Upper lobe of left lung (tissue), 6 donors: ENCODE measurements at places on chromosomes 16 and 17. TPM values are rescaled to one million over a fixed set of nuclear protein-coding genes. Genes with fewer than 3 reads are reported as not detected.

The OTOP2 gene
- not detected for total RNA-seq

The PRSS36 gene
- total RNA-seq, result 4.0 TPM

The TBC1D26 gene
- total RNA-seq, result not detected

The CDRT15L2 gene
- total RNA-seq, result not detected

GRCh38 chr16:57531253-57531575 is 5.2 kb downstream of the CCDC102A start:
- no peak for DNase-seq

DNA sequence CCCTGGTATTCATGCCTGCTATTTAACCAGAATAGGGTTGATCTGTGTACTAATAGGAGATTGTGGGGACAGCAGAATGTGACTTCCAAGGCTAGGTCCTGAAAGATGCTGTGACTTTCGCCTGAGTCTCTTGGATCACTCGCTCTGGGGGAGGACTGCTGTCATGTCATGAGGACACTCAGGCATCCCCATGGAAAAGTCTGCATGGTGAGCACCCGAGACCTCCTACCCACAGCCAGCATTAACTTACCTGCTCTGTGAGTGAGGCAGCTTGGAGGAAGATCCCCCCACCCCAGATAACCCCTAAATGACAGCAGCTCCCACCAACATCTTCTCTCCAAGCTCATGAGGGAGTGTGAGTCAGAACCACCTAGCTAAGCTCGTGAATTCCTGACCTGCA is 30.3 kb upstream of the C16orf78 start:
- no peak for DNase-seq

DNA sequence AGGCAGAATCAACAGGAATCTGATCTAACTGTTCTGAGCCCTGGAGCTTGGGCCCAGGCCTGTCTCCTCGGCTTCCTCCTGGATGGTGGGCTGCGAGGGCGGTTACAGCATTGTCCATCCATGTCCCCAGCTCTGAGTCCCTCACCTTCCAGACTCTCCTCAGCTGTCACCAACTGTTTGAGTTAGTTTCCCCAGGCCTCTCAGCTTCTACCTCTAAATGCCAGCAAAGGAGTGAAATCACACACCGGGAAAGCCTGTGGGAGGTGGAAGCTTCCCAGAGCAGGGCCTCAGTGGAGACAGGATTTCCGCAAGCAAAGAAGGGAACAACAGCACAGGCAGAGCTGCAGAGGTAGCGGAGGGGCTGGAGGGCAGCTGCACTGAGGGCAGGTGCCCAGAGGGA is 9.4 kb upstream of the PRPSAP2 start:
- DNase-seq, result no peak

GRCh38 chr17:39639566-39640458 is 2.9 kb downstream of the STARD3 start:
- DNase-seq, result no peak

GRCh38 chr16:82177555-82177954 is 7.5 kb upstream of the MPHOSPH6 start:
- DNase-seq, result no peak

GRCh38 chr16:24850289-24850938 is 4.7 kb downstream of the SLC5A11 start:
- no peak for DNase-seq

GRCh38 chr17:39175695-39176093 is 9.7 kb upstream of the ARL5C start:
- no peak for DNase-seq

GRCh38 chr16:53290520-53290919 is 143.8 kb upstream of the RBL2 start:
- no peak for DNase-seq

- DNase-seq, result no peak
Measured at GRCh38 chr16:80614908-80615671, 74.3 kb downstream of the DYNLRB2 start.

GRCh38 chr17:49775546-49776260 is 11.8 kb upstream of the FAM117A start:
- no peak for DNase-seq

DNA sequence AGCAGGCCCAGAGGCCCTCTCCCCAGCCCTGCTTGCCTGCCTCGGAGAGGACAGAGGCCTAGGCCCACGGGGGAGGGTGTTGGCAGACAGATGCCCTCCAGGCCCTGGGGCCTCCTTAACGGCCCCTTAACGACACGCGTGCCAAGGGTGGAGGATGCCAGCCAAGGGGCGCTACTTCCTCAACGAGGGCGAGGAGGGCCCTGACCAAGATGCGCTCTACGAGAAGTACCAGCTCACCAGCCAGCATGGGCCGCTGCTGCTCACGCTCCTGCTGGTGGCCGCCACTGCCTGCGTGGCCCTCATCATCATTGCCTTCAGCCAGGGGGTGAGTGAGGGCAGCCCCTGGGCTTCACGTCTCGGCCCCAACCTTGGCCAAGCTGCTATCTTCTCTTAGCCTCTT is 21.7 kb downstream of the ADCY7 start:
- peak; percentile 63 for DNase-seq

DNA sequence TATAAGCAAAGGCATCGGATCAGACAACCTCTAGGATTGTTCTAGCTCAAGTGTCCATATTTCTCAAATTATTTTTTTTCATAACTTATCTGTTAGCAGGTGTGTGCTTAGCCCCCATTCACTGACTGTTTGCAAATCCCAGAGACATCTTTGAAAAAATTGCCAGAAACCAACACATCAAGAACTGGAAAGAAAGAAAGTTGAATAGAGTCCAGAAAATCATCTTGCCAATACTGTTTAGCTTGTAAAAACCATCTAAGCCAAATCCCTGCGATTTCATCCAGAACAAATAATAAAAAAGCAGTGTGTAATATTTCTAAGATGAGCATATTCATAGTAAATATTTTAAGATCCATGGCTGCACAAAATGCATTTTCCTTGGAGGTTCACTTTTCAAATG is 64.5 kb downstream of the WSCD1 start:
- no peak for DNase-seq

DNA sequence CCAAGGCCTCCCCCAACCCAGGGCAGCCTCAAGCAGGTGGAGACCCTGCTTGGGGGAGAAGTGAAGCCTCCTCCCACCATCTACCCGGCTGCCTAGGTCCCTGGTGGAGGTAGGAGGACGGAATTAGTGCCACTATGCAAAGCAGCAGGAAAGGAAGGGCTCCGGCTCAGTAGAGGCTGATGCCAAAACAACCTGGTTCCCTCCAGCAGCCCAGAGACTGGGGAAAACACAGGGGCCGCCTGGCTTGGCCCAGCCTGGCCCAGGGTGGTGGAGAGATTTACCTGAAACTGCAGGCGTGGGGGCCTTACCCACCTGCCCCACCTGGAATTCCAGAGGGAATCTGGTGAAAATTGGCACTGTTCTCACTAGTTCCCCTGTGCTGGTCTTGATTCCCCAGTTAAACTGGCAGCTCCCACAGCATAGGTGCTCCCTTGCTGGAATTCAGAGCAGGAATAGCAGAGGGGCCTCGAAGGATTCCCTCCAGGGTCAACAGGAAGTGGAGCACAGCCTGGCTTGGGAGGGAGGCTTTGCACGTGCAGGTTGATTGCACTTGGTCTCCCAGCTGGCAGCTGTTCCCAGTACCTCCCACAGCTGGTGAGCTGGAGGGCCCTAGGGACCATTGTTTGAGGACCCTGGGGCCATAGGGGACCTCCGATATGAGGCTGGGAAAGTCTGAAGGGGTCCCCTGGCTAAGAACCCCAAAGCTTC is 4.5 kb downstream of the CD79B start:
- DNase-seq, result no peak

GRCh38 chr16:58339452-58339981 is 44.7 kb upstream of the PRSS54 start:
- no peak for DNase-seq

GRCh38 chr17:64784353-64785010 is 122.4 kb upstream of the SMURF2 start:
- DNase-seq, result no peak

DNA sequence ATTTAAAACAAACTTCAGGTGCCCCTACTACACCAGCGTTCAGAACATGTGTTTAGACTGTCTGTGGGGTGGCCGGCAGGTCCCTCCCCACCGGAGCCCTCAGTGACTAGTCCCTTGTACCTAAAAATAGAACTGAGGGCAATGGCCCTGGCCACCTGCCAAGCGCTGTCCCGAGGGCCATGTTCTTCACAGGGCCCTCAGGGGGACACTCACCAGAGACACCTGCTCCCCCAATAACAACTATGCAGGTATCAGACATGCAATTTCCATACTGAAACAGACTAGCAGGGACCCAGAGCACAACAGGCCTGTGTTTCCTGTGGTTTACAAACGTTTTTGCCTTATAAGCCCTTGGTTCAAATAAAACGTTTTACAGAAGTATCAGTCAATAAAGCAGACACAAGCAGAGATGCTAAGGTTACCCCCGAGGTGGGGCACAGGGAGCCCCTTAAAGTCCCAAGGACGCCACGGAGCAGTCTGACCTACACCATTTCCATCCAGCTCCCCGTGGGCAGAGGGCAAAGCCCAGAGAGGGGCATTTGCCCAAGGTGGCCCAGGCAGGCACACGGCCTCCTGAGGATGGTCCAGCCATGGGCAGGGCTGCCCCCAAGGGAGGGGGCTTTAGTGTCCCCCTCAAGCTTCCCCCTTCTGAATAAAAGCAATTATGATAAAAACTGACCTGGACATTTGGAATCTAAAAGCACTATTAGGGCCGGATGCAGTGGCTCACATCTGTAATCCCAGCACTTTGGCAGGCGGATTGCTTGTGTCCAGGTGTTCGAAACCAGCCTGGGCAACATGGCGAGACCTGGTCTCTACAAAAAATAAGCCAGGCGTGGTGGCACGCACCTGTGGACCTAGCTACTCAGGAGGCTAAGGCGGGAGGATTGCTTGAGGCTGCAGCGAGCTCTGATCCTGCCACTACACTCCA is 896 bp upstream of the MYLK3 start:
- DNase-seq, result no peak

GRCh38 chr16:69133373-69133954 is 1.0 kb downstream of the UTP4 start:
- no peak for DNase-seq

DNA sequence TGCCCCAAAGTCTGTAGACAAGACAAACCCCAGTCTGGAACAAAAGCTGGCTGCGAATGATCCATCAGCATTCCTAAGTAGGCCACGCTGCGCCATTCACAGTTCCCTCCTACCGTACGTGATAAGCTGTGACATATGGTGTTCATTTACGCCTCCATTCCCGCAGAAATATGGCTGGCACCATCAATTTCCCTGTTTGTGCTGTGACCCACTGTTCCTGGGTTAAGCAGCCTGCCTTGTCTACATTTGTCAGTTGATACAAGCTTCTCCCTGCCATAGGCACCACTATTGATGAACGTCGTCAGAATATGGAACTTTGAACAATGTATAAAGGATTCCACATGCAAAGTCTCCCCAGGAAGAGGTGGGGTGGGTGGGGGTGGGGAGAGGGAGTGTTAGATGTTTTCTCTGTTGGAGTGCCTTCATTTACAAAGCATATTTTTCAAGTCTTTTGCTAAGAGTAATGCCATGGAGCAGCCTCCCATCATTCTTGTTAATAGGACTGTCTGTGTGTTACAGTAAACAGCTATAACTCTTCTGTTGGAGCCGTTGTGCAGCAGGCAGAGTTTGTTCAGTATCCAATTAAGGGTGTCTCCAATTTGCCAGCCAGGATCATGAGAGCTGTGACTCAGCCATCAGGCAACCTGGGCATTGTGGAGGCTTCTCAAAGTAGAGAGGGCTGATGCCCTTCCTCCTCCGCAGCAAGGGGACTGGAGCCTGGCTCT is 294.6 kb downstream of the TMEM114 start:
- no peak for DNase-seq

DNA sequence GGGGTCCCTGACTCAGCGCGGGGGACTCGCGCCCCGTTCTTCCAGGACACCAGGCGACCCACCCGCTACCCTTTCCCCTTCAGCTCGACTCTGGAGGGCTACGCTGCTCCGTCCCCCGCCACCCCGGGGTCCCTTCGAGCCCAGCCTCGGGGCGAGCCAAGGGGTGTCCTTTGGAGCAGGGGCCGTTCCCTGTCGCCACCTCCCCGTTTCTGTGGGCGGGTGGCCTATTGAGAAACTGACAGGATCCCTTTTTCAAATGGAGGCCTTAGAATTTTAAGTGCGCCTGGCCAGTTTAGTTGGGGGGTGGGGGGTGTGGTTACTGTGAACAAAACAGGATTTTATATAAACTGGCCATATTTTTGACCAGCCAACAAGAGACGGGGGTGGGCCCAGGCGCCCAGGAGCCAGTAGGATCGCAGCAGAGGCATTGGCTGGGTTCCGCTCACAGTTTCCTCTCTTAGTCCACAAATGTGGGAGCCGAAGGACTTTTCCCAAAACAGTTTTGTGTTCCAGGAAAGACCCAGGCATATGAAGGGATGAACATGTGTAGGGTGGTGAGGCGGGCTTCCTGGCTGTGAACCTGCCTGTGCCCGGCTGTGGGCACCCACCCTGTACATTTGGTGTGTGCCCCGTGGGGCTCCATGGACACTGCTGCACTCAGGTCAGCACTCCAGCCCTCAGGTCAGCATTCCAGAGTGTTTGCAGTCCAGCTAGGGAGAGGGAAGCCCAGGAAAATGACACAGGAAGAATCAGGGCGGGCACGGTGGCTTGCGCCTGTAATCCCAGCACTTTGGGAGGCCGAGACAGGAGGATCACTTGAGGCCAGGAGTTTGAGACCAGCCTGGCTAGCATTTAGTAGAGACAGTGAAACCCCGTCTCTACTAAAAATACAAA is 722 bp upstream of the TIMP2 start:
- DNase-seq, result peak; percentile 65

DNA sequence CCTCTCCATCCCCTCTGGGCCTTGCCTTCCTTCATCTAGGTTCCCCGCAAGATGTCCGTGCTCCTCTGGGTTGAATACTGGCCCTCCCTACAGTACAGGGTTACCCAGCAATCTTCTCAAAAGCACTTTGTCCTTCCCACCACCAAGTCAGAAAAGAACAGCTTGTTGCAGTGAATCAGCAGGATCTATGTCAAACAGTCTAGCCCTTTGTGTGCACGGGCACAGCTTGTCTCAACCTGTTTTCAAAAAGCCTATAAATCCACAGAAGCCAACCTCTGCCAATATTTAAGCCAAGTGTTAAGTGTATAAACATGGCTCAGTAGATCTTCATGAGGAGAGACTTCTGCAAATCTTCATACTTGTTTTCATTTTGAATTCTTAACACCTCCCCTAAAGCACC is 25.2 kb downstream of the C17orf67 start:
- no peak for DNase-seq

- DNase-seq, result no peak
Measured at GRCh38 chr17:73841431-73842060, 197.3 kb upstream of the SDK2 start.
